Kidney glomerular epithelial cell (primary cell): ENCODE measurements at places on chromosomes 12 and 14.

DNA sequence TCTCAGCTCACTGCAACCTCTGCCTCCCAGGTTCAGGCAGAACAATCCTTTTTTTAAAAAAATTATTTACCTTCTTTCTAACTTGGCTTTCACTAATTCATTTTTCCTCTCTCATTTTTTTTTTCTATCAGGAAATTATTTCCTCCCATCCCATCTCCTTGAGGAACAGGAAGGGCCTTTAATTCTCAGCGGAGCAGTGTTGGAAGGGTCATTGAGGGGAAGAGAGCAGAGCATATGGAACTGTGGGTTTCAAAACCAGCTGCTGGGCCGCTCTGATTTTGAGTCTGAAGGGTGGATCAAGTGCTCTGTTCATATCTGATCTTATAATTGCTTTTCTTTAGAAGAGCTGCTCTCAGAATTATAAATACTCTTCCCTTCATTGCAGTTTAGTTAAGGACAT, 29.0 kb downstream of the NUBPL start:
- no peak for DNase-seq

GRCh38 chr12:104598342-104599271, 141.9 kb downstream of the CHST11 start:
- no peak for DNase-seq

GRCh38 chr12:121448771-121449315, 48.9 kb downstream of the RNF34 start:
- DNase-seq: no peak

DNA sequence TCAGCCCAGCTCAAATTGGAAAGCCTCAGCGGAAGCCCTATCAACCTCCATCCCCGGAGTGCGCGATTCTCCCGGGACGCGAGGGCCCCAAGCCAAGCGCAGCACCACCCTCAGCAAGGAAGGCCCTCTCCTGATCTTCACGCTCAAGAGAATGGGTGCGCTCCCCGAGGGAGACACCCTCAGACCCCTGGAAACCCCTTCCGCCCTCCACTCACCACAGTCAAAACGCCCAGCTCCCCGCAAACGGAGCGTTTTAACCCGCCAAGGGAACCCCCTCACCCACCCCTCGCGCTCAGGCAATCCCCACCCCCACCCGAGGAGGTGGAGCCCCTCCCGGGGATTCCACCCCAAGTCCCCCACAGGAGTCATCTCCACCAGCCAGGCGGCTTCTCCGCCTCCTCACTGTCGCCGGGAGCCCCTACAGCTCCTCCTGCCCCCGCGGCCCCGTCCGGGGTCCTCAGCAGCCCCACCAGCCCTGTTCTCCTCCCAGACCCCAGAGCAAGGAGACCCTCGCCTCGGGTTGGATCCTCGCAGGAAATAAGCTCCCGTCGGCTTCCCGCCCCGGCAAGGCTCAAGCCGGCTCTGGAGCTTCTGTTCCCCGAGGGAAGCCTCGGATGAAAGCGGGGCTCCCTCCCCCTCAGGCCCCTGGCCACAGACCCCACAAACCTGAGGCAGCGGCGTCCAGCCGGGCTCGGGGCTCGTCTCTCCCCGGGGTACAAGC, 507 bp downstream of the BAZ2A start:
- no peak for DNase-seq

GRCh38 chr14:68892961-68893360, 86.1 kb downstream of the ACTN1 start:
- no peak for DNase-seq

DNA sequence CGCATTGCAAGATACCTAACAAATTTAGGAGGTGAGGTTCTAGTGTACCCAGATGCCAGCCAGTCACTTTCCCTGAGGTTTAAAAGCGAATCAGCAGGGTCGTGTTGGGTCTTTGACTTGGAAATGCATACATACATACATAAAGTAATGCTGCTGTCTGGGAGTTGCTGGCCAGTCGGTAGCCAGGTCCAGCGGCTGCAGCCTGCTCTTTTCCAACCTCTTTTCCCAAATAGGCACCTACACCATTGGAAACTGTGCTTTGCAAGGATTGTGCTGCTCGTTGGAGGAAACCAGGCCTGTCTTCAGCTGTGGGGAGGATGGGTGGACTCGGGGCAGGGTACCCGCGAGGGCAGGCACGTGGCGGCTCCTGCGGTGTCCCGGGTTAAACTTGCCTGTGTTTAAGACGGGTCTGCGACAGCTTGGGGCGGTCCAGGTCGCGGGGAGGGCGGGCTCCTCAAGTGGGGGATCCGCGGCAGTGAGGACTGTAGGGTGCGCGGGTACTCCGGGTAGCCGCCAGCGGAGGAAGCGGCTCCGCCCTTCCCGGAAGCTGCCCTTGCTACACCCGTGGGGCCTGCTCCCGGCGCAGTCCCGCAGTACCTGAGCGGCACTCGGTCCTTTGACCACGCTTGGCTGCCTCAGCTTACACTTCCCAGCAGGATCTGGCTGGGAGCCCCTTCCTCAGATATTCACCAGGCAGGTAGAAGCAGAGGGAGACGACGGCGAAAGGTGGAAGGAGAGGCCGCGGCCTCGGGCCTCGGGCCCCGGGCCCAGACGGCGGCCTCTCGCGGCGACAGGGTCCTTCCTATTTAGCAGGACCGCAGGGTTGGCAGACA, 2.7 kb downstream of the TTC6 start:
- no peak for DNase-seq

DNA sequence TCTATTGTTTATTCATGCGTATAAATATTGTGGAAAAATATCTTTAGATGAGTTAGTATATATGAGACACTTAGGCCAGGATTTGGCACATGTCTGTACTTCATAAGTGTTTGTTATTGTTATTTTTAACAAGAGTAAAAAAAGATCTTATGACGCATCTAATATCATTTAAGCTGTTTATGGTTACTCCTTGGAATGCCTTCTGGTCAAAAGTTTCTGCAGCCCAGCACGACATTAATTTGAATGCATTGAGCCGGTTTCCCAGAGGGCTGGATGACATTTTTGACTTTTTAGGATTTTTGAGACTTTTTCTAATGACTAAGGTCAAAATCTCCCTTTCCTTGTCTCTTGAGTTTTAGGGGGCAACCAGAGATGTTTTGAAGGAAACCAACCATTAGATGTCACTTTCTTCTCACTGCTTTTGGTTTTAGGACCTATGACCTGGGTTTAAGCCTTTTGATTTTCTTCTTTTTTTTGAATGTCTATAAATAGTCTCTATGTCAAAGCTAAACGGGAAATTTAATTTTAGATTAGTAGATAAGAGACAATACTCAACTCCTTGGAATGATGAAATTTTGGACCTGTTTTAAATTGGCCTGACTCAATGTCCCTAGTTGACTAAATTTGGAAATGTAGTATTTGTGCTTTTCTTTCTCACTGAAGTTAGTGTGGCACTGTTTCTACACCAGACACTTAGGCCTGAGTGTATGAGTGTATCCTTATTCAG, 215.5 kb downstream of the AEBP2 start:
- no peak for DNase-seq

DNA sequence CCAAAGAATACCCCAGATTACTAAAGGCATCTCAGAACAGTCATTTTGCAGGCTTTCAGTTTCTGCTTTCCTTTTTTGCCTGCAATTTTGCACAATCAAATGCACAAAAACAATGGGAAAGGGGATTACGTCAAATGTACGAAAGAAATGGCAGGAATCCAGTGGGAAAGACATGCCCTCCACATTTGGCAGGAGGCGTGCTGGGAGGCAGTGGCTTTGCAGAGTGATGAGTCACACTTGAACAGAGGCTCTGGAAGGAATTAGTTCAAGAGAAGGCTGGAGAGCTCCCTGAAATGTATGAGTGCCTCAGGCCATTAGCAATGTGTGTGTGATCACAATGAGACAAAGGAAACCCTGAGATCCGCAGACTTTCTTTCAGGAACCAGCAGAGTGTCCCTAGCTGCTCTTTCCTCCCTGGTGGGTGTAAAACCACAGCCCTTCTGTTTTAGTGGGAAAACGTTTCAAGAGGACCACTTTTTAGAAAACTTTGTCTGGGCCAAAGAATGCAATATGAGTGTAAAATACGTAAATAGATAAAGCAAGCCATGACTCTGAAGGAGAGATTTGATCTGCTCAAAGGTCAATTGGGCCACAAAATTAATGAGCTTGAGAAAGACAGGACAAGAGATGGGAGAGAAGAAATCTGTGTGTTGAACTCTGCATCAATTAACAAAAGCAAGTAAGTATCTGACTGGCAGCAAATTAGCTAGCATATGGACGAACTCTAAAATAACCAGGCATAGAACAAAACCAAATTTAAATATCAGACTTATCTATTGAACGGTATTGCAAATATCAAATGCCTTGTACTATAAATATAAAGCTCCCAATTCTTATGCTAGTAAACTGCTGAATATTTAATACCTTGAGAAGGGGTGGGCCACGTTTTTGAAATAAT, 155.4 kb upstream of the PDE3A start:
- DNase-seq: peak; percentile 96

GRCh38 chr14:99229654-99230207, 42.3 kb downstream of the BCL11B start:
- DNase-seq: no peak

- peak; percentile 3 for DNase-seq
These were observed 29.4 kb downstream of the SCN8A start for GRCh38 chr12:51620448-51620847.

DNA sequence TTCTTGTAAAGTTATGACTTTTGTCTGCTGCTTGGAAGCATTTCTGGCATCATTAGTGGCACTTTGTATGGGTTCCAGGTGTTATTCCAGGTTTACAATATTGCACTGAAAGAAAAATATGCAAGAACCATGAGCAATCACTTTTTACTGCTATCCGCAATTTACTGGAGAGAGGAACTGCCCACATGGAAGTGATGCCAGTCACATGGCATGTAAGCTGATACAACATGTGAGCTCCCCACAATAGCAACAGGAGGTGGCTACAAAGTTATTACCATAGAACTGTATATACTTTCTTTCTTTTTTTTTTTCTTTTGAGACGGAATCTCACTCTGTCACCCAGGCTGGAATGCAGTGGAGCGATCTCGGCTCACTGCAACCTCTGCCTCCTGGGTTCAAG, 1012.1 kb downstream of the BCL11B start:
- DNase-seq: peak; percentile 30

GRCh38 chr12:124395986-124396385, 101.1 kb downstream of the RFLNA start:
- no peak for DNase-seq

DNA sequence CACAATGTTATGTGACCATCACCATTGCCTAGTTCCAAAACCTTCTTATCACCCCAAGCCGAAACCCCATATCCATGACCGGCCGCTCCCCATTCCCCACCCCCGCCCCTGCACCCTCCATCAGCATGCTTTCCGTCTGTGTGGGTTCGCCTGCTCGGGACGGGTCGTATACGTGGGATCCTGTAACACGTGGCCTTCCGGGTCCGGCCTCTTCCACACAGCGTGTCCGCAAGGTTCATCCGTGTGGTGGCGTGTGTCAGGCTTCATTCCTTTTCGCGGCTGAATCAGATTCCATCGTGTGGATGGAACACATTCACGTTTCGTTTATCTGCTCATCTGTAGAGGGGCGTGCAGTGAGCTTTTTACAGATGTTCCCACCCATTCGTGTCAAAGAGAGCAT, 41.4 kb downstream of the RIMBP2 start:
- no peak for DNase-seq

DNA sequence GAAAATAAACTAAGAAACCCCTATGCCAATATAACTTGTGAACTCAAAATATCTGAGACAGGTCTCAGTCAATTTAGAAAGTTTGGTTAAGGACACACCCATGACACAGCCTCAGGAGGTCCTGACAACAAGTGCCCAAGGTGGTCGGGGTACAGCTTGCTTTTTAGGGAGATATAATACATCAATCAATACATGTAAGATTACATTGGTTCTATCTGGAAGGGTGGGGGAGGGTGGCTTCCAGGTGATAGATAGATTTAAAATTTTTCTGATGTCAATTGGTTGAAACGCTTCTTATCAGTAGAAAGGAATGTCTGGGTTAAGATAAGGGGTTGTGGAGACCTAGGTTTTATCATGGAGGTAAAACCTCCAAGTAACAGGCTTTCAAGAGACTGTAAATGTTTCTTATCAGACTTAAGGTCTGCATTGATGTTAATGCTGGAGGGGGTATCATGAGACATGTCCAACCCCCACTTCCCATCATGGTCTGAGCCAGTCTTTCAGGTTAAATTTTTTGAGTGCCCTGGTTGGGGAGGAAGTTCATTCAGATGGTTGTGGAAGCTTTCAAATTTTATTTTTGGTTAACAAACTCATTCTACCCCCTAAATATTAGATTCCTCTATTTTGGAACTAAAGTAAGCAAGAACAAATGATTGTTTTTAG, 82.0 kb upstream of the RASSF8 start:
- DNase-seq: no peak

- no peak for DNase-seq
These were observed 44.8 kb upstream of the GUCY2C start for GRCh38 chr12:14741153-14741552.

DNA sequence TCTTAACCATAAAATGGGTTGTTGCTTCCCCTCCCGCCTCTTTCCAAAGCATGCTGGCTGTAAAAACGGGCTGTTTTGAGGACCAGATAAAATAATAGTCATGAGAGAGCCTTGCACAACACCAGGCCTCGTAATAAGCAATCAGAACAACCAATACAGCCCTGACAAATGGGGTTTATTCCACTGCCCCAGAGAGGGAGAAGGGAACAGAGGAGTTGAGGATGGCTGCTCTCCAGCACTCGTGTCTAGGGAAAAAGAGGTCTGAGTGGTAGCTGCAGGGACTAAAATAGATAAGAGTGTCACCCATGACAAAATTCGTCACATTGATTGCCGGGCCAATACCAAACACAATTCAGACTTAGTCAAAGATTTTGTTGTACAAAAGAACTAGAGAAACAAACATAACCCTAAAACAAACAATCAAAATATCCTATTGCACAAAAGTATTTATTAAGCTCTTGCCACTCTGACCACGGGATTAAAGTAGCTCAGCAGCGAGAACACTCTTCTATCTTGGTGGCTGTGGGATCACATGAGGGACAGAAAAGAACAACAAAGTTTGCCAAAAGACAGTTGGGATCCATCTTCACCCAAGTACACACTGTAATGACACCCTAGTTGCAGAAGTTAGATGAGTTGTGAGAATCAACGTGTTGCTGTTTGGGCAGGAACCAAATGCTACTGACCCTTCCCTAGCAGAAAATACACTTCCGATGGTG, 188.0 kb downstream of the FOXN3 start:
- no peak for DNase-seq

- DNase-seq: peak; percentile 33
These were observed 107.3 kb downstream of the CRADD start for GRCh38 chr12:93784339-93785086.

- DNase-seq: no peak
These were observed 163.3 kb downstream of the DACT1 start for GRCh38 chr14:58801086-58801485.

- no peak for DNase-seq
These were observed 18.2 kb downstream of the RDH12 start for GRCh38 chr14:67719866-67720265.

- DNase-seq: peak; percentile 57
These were observed 599 bp upstream of the TRHDE start for GRCh38 chr12:72271451-72272090.

GRCh38 chr12:39429809-39430208, 13.1 kb downstream of the KIF21A start:
- DNase-seq: no peak
